ENCODE measurements at places on chromosomes 16 and 17. TPM values are rescaled to one million over a fixed set of nuclear protein-coding genes. Genes with fewer than 3 reads are reported as not detected.

TNP2 gene
- not detected for total RNA-seq

MYLK3 gene
- not detected for total RNA-seq

PTX4 gene
- not detected for total RNA-seq

GPRC5C gene
- total RNA-seq = 139 TPM

NPTX1 gene
- 7.1 TPM for total RNA-seq

FOXN1 gene
- total RNA-seq = 0.32 TPM

GPR142 gene
- total RNA-seq = 0.74 TPM
